ENCODE measurements at places on chromosomes 2 and 18.

DNA sequence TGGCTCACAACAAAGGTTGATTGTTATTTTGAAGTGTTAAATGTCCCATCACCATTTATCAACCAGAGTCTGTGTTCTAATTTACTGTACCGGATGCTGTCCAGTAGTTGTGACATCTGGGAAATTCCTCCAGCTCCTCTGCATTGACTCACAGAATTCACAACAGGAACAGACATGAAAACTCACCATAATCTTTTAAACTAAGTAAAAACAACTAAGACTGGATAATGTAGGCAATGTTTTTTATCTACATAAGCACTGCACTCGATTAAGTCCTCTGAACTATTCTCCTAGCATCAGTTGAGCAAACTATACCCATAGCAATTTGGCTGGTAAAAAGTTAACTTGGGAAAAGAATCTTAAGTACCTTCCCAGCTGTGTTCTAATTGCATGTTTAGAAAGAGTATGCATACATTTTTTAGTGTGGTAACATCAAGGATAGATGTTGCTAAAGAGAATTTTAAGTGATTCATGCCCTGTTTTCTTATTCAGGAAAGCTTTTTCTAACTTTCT is 42.9 kb upstream of the MYO1B start:
- no peak for DNase-seq

DNA sequence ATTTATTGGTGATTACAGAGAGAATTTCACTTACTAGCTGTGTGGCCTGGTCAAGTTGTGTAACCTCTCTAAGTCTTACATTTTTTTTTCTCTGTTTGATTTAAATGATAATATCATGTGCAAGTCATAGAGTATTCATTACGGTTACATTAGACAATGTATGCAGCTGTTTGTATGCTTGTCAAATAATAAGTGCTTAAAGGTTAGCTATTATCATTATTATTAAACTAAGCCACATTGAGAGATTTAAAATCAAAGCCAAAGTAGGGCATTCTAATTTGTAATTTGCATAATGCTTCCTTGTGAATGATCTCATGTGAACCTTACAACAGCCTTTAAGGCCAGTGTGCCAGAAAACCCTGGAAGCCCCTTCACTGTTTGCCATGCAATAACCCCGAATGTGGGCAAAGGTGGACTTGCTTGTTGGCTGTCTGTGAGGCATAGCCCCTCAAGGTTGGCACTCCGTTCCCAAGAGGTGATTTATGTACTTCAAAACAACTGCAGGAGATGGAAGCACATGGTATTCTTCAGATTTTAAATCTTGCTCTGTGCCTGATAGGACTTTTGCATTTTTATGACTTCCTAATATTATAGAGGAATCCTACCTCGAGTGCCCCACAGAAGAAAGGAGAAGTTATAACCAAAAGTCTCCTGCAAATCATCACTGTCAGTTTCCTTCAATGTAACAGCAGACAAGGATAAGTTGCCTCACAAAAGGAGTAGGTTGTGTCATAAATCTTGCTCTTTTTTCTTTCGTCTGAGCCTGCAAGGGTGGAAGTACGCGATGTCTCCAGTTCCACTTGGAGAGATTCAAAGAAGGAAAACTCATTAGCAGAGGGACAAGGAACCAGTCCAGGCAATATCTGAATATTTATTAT is 272.0 kb downstream of the TGIF1 start:
- no peak for DNase-seq

GRCh38 chr18:62954366-62954765 is 239.0 kb downstream of the PHLPP1 start:
- DNase-seq: no peak

GRCh38 chr18:27685807-27686412 is 491.0 kb downstream of the CDH2 start:
- DNase-seq: no peak

- no peak for DNase-seq
These were observed 8.4 kb downstream of the SANBR start for GRCh38 chr2:61074100-61074499.

DNA sequence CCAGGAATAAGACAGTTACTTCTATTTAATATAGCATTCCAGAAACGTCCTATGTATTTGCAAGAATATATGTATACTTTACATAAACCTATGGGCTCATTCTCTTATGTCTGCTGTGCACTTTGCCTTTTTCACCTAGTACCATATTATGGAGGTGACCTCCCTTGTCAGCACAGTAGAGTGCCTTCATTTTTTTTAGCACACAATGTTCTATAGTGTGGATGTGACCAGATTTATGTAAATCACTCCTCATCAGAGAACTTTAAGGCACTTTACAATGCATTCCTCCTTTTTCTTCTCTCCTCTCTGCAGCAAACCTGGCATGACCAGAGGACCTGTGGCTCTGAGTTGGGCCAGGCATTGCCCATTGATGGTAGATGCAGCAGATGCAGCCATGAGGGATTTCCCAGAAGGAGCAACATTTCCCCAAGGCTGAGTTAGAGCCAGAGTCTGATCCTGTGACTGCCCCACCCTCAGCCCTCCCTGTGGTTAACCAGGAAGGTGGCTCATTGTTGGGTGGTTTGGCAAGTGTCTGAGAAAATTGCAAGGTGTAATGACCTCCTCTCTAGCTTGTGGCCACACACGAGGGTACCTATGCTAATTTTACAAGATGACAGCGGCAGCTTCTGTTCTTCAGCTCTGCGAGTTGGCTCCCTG is 76.5 kb upstream of the DLX2 start:
- DNase-seq: no peak

DNA sequence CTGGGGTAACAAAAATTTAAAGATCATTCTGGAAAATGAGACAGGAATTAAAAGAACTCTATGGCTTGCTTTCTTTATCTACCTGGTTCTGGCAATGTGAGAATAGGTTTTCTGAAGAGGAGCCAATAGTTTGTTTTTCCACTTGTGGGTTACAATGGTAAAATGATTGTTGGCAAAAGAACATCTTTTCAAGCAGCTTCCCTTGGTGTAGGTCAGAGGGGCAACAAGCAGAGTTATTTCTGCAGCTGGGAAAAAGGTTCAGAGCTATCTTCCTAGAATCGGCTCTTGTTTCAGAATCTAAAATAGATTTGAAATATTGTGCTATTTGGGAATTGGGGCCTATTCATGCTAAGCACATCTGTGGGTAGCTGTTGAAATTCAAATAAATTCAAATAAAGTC is 11.5 kb upstream of the TSPYL6 start:
- DNase-seq: no peak

DNA sequence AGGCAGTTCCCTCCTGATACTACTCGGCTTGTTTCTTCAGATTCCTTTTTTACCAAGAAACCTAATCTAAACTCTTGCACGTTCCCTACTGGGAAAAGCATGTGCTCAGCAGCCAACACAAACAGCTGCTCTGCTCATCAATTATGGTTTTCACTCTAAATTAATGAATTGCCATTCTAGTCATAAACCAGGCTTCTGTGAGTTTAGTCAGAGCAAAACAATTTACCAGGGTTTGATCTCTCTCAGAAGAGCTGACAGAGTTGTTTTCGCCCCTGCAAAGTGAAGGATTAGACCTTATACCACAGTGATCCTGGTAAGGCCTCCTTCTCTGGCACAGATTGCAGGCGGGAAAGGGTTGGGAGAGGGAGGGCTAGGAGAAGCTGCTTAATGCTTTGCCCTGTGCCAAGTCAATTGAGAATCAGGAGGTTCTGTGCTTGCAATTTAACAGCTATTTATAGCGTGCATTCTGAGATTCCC is 57.2 kb downstream of the REEP1 start:
- DNase-seq: no peak

- no peak for DNase-seq
These were observed 355.2 kb downstream of the ZNF516 start for GRCh38 chr18:76139844-76140243.

DNA sequence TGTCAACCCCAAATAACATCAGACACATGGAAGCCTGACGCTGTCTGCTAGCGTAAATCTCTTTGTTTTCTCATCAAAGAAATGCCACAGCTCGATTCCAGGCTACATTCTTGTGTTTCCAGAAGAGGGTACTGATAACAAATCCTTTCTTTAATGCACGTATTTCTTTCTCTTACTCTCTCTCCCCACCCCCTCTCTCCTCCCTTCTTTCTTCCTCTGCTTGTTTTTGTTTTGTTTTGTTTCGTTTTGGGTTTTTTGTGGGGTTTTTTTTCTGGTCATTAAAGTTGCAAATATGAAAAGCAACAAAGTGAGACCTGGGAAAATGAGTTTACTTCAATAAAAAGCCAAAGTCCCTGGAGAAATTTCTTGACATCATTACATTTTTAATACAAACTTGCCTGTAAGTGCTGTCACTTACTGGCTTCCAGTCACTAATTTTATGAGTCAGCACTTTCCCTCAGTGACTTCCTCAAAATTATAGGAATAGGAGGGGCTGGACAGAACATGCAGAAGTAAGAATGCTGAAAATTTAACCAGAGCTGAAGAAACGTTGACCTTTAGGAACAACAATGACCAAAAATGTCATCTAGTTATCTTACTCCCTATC is 106.7 kb upstream of the NABP1 start:
- no peak for DNase-seq

GRCh38 chr2:157192445-157193423 is 64.8 kb upstream of the GALNT5 start:
- no peak for DNase-seq

- DNase-seq: no peak
These were observed 35.9 kb downstream of the LHCGR start for GRCh38 chr2:48719480-48720177.

DNA sequence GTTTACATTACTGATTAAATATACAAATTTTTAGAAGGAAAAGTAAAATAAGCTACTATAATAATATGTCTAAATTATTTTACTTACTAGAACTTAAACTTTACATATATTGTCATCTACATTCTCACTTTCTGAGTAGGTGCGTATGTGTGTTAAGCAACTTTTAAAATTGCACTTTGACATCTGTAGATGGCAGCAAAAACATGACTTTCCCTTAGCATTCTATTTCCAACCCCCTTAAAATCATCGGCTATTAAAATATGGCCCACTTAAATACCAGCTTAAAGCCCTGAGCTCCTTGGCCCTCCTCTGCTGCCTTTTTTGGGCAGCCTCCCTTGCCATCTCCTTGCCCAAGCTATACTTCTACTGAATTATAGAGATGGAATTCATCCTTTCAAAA is 78.0 kb downstream of the UPP2 start:
- DNase-seq: no peak

- DNase-seq: no peak
These were observed 157.2 kb upstream of the SLC1A4 start for GRCh38 chr2:64831977-64832328.

- peak; percentile 17 for DNase-seq
These were observed 19.7 kb downstream of the GNLY start for GRCh38 chr2:85713836-85714235.

DNA sequence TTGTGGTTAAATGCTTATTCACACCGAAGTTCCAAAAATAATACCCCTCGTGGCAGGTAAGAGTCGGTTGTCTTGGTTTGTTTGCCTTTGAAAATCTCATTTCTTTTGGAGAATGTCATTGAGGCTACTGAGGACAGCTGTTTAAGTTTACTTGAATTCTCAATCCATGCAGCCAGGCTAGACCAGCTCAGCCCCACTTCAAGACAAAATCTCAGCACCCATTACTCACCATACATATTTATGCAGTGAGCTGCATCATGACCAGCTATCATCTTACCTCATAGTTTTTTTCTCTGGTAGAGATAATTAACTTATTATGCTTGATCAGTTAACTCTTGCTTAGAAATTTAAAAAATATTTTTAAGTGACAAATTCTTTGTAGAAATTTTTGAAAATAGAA is 115.9 kb downstream of the HAUS1 start:
- no peak for DNase-seq

DNA sequence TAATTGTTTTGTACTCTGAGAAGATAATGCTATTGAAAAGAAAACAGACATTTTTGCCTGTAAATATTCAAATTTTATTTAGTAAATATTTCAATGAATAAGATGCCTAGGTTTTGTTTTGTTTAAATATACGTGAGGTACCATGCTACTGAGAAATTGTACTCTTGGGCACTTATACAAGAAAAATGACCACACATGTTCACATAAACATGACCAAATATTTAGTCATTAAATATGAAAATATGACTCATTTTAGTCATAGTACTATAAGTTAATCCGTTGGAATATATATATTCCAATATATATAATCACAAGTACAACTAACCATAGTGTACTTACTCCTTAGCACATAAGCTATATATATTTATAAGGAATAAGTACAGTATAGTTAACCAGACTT is 56.7 kb upstream of the ZNF804A start:
- DNase-seq: no peak

GRCh38 chr2:76160670-76161069 is 450.0 kb upstream of the GCFC2 start:
- DNase-seq: no peak

- no peak for DNase-seq
These were observed 24.4 kb downstream of the CRYGD start for GRCh38 chr2:208099682-208100470.

All from H9 (cell line).